ENCODE measurements at places on chromosomes 7 and 10.

- DNase-seq = no peak
These were observed 238.7 kb upstream of the PRSS58 start for GRCh38 chr7:142496545-142496991.

DNA sequence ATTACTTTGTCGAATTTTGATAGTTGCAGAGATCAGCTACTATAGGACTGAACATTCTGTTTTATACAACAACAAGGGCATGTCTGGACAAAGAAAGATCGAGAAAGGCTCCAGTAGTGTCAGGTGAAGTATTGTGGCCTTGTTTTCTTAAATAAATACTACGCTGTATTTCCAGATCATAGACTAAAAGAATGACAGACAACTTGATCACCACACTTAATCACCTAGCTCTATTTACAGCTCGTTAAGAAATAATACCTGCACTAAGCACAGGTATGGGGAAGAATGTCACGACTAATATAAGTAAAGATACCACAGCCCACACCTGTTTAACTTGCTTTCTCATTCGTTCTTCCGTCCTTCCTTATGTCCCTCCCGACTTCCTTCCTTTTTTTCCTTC, 269.2 kb downstream of the HGF start:
- no peak for DNase-seq

- no peak for DNase-seq
These were observed 163.9 kb downstream of the USP6NL start for GRCh38 chr10:11447586-11447985.

DNA sequence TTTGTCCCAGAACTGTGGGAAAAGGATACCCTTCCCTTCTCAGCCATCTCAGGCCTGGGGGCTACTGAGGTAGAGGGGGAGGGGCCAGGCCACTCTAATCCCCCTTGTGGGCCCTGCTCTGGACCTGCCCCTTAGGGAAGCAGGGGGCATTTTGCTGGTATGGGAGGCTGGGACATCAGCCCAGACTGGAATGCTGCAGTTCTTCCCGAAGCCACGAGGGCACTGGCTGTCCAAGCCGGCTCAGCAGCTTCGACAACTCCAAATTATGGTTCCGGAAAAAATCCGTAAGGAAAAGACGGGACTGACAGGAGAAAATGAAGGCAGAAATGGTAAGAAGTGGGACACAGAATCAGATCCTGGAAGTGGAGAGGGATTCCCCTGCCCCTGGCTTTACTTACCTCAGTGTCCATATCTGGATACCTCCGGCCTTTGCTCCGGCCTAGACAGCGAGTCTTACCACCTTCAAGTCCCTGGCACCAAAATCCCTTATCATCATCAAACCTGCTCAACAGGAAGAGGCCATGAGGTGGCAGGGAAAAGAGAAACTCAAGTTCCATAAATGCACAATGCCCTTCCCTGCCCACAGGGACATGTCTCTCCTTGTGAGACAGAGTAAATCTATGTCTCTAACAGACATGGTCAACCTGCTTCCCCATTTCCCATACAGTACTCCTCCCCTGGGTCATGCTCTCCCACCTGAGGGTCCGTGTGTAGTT, 9.0 kb downstream of the NDST2 start:
- no peak for DNase-seq

GRCh38 chr10:6917125-6917524, 337.0 kb upstream of the PRKCQ start:
- no peak for DNase-seq

DNA sequence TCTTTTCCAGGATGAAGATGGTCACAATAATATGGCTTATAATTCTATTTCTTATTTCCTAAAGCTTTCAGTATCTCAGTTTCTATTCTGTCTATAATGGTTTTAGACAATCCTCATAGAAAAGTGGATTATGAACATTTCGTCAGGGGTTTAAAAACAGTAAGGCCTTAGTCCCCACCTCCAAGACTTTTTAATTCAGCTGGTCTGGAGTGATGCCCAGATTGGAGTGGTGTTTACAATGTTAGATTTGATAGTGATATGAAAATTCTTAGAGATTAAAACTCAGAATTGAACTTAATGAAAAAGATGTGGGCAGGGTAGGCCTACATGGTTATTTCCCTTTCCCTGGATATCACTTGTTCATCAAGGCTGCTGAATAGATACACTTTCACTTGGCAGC, 1238.3 kb downstream of the SORCS3 start:
- DNase-seq = no peak
